ENCODE measurements at places on chromosomes 7 and 10. TPM values are rescaled to one million over a fixed set of nuclear protein-coding genes. Genes with fewer than 3 reads are reported as not detected.

Gene TCAF2
- total RNA-seq, result 38.6 TPM

Gene TPK1
- 12.4 TPM for total RNA-seq

Gene STEAP2
- not detected for total RNA-seq

Gene HSPA12A
- total RNA-seq, result 0.64 TPM

Gene SPAM1
- total RNA-seq, result not detected

Gene CYP2C8
- 0.09 TPM for total RNA-seq

Gene RGR
- not detected for total RNA-seq

Gene ANKRD2
- 0.18 TPM for total RNA-seq

Gene ORC5
- total RNA-seq, result 28.3 TPM

Gene SLC29A4
- 0.73 TPM for total RNA-seq

Gene FFAR4
- total RNA-seq, result not detected

Gene CALD1
- 10.1 TPM for total RNA-seq

Gene COL13A1
- total RNA-seq, result not detected

Gene FMC1
- total RNA-seq, result 7.5 TPM

Gene MINDY3
- total RNA-seq, result 19.2 TPM

Gene SYT15
- total RNA-seq, result 1.5 TPM

Gene GNGT1
- total RNA-seq, result not detected

Gene ADIRF
- total RNA-seq, result not detected

Gene NRAP
- not detected for total RNA-seq

Gene RBM48
- total RNA-seq, result 16.8 TPM

Gene AKR1D1
- not detected for total RNA-seq

Gene GIMAP4
- 39.1 TPM for total RNA-seq

Gene KIAA1549
- 1.3 TPM for total RNA-seq

Gene EVX1
- not detected for total RNA-seq

Gene CYP2C19
- not detected for total RNA-seq

Gene TMEM176B
- 0.14 TPM for total RNA-seq

Gene SPDYE8
- not detected for total RNA-seq

Gene SERPINE1
- total RNA-seq, result 0.23 TPM

Gene AMPH
- 0.14 TPM for total RNA-seq

Gene SLC13A4
- total RNA-seq, result not detected

Gene MSS51
- 2.6 TPM for total RNA-seq

Gene CLEC2L
- not detected for total RNA-seq

Gene ECD
- 35.2 TPM for total RNA-seq

Gene ZNF862
- 14.6 TPM for total RNA-seq

Gene ALOX5
- total RNA-seq, result 0.21 TPM

Gene H2BK1
- total RNA-seq, result not detected

Gene DYDC2
- total RNA-seq, result not detected

Gene CALML3
- total RNA-seq, result not detected

Gene COBL
- total RNA-seq, result not detected

Gene NPSR1
- total RNA-seq, result not detected

Gene TMEM184A
- total RNA-seq, result 0.23 TPM

Gene OR2A42
- total RNA-seq, result 0.09 TPM

Gene WEE2
- not detected for total RNA-seq

Gene NUDCD3
- 86.8 TPM for total RNA-seq

Data from activated T-helper 2 cell treated with anti-CD3 and anti-CD28 coated beads, Interferon-gamma antibody, Interleukin-2, Interleukin-4, amounts not matched to agents 10 μg/mL and 5 μg/mL and 100 μg/mL, durations not matched to agents 14 hours and 24 hours and 36 hours (primary cell).